ENCODE measurements at places on chromosomes 2 and 18.

GRCh38 chr2:60499651-60500265 is 53.7 kb downstream of the BCL11A start:
- DNase-seq = no peak

DNA sequence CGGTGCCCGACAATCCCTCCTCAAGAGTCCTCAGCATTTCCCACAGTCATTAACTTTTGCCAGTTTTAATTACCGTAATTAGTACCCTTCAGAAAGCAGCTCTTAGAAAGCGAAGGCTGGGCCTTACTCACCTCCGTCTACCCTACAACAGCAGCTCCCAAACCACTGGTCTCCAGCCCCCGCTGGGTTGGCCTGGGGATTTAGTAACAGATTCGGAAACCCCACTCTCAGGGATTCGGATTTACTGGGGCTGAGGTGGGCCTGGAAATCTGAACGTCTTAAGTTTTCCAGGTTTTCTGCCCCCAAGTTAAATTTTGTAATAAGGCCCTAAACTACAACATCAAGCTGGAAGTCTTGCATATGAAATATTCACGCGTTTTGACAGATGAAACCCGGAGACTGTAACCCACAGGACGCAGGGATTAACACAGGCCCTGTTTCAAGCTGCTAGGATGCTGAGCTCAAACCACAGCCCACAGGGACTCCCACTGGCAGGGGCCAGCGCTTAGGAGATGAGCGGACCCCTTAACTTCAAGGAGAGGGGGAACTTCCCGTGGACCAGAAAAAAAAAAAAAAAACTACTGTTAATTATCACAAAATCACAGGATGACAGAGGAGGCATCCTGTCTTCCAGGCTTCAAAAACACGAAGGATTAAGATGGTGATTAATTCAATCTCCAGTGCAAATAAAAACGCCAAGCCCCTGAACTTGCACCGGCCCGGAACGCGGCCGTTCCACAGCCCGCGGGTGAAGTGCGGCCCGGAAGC is 985 bp downstream of the ILKAP start:
- DNase-seq = no peak

DNA sequence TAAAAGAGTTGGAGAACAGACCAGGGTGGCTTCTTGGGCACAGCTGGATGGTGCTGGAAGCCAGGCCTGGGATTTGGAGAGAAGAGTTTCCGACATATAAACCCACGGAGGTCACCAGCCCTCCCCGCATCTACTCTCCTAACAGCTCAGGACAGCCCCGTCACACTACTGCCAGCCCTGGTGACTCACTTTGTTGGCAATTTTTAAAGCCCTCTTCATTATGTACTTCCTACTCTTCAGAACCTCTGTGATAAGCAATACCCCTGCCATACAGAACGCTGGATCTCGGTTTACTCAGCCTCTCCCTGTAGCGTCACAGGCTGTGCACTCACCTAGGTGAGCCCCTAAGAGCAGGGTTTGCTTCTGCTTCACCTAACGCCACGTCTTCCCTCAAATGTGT is 48.1 kb downstream of the ID2 start:
- no peak for DNase-seq

GRCh38 chr2:177084607-177085006 is 128.0 kb upstream of the HNRNPA3 start:
- no peak for DNase-seq

DNA sequence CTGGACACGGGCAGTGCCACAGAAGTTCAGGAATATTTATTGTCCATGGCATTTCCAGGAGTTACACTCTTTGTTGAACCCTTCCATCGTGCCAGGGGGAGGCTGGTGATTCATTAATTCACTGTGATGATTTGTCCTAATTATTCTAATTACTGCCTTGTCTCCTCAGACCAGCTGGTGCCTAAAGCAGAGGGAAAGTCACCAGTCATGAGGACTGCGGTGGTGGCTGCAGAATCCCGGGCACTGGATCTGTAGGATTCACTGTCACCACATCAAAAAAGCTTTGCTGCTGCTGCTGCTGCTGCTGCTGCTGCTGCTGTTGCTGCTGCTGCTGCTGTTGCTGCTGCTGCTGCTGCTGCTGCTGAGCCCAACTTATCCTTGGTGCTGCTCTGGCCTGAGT is 908.2 kb downstream of the TSN start:
- DNase-seq = peak; percentile 31

- DNase-seq = no peak
These were observed 556.9 kb upstream of the SETBP1 start for GRCh38 chr18:44123743-44124142.

DNA sequence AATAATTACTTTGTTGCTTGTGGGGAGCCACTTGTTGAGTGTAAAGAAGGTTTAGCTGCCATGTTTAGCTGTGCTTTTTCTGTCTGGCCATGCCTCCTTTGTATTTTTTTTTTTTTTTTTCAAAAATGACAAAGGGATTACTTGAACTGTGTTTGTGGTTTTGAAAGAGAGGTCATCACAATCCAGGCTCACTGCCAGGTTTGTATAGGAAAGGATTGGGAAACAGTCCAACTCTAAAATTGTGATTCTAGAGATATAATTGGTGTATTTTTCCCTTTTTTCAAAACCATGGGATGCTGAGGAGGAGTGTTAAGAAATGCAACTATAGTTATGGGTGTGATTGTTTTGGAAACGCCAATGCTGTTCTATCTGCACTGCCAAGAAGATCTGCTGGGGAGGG is 4.3 kb downstream of the ITPRIPL1 start:
- peak; percentile 17 for DNase-seq

DNA sequence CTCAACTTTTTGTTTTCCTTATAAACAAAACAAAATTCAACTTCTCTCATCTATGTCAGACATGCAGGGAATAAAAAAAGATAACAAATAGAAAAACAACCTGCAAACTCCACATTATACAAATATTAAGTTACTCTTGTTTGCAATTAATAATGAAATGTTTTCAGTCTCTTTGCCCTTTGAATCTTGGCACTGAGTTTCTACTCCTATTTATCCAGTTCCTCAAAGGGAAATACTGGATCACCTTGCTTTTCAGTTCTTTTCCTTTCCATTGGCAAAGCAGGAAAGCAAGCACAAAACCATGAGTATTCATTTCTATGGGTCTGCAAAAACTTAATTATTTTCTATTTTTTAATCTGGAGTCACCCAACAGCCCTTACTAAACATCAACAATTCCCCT is 23.6 kb downstream of the KANSL1L start:
- no peak for DNase-seq

DNA sequence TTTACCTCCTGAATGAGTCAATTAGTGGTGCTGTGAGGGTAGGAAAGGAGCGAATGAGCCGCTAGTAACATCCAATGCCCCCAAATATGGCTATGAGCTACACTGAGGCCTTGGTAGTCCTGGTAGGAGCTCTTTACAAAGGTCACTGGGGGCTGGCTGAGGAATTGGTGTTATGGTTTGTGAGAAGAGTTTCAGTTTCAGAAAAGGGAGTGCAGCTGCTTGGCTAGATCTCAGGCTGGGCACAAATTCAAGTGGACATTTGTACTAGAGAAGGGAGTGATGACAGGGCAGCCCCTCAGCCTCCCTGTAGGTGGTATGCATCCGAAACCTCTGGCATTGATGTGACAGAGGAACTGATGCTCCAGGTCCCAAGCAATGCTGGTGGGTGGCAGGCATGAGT is 13.9 kb upstream of the PAIP2B start:
- no peak for DNase-seq

GRCh38 chr2:159651884-159652283 is 35.5 kb upstream of the BAZ2B start:
- no peak for DNase-seq

- DNase-seq = no peak
These were observed 34.3 kb upstream of the PUM2 start for GRCh38 chr2:20384953-20385352.

DNA sequence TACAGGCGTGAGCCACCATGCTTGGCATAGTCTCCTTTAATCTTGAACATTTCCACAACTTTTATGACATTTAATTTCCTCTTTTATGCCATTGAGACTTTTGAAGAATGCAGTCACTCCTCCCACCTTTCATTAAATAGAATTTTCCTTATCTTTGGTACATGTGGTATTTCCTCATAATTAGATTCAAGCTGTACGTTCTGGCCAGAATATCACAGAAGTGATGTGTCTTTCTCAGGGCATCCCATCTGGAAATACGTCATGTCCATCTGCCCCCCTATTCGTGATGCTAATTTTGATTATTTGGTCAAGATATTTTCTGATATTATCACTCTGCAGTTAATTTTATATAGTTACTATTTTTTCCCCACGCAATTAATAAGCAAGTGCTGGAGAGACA is 16.9 kb downstream of the CASP10 start:
- DNase-seq = no peak

- DNase-seq = no peak
These were observed 26.5 kb downstream of the SLC4A5 start for GRCh38 chr2:74316627-74317295.

DNA sequence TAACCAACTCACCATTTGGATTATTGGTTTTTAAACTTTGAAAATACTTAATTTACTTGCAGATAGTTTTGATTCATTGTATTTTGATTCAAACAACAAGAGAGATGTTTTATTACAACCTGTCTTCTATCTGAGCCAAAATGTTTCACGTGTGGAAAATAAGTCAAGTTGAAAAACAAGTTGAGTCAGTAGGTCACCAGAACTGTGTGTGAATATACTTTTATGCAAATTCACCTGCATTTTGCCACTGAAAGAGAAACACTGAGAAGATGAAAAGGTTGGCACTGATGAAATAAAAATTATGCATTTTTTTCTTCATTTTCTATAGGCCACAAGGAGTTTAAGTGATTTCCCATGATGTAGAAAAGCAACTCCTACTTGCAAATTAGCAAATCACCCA is 68.3 kb downstream of the ICOS start:
- no peak for DNase-seq

GRCh38 chr2:21047141-21048009 is 3.5 kb upstream of the APOB start:
- DNase-seq = no peak

DNA sequence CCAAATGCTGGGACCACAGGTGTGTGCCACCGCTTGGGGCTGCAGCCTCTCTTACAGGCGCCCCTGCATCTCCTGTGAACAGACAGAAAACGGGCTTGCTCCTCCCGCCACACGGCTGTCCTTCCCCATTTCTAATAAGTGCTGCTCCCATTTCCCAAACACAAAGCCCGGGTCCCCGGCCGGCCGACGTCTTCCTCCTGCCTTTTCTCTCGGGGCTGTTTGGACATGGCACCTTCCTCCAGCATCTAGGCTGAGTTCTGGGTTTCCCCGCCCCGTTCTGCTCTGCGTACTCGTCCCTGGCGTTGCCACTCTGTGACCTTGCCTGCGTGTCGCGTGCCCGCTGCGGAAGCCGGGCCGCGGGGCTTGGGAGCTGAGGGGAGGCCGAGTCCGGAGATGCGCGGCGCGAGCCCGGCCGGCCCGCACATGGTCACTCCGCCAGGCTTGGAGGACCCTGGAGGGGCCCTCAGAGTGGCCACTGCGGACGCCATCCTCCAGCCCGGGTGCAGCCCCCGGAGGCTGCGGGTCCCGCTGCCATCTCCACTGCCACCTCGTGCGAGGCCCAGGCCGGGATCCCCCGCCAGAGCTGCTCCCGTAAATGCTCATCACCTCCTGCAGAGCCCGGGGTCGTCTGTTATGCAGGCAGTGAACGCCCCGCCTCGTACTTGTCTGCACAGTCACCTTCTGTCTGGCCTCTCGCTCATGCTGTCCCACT is 26.3 kb downstream of the PRELID3A start:
- no peak for DNase-seq

DNA sequence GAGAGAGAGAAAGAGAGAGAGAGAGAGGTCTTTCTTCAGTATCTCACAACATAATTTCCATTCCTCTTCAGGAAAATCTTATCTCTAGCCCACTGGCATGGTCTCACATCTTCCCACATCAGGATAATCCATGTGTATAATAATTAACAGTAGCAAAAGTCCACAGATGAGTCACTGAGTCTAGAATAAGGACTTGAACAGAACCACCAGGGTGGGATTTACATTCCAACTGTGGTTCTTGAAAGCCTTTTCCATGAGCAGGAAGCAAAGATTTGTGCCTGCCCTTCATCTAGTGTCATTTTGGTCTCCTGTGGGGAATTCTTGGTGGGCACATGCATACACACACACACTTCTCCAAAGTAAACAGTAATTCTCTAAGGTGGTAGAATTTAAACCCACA is 107.1 kb upstream of the TCF4 start:
- no peak for DNase-seq

DNA sequence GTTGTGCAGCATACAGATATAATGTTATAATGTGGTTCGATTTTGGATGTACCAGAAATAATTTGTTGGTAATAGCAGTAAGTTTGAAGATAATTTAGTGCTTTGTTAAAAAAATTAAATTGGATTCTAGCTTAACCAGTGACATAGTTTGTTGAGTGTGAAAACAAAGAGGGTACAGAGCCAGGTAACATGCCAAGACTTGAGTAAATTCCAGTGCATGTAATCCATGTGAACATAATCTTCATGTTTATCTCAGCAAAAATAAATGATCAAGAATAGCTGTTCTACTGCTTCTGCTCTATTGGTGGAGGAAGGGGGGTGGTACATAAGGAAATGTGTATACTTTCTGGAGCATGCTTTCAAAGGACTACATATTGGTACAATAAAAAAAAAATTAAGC is 165.8 kb downstream of the DNAH7 start:
- no peak for DNase-seq

DNA sequence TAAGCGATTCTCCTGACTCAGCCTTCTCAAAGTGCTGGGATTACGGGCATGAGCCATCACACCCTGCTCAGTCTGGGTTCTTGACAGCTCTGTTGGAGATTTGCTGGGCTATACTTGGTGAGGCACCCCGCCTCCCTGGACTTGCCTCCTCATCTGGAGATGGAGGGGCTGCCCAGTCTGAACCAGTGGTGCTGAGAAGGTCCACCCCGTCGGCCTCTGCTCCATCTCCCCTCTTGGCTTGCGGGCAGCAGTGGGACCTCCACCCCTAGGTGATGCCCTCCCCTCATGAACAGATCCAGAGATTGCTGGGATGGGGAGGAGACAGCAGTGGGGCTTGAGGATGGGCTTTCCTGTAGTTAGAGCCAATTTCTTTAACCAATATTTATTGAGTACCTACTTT is 120.9 kb downstream of the CLIP4 start:
- DNase-seq = no peak

- no peak for DNase-seq
These were observed 44.3 kb downstream of the RDH14 start for GRCh38 chr2:18516112-18516511.
